Right ventricle myocardium inferior (tissue), 1 donor: ENCODE measurements at places on chromosomes 3 and 15. TPM values are rescaled to one million over a fixed set of nuclear protein-coding genes. Genes with fewer than 3 reads are reported as not detected.

Gene CPB1
- total RNA-seq = not detected

Gene CPNE4
- 41.0 TPM for total RNA-seq

Gene THRB
- total RNA-seq = 25.9 TPM

Gene ARHGEF26
- 1.9 TPM for total RNA-seq

Gene CHRFAM7A
- total RNA-seq = 2.0 TPM

Gene NOX5
- total RNA-seq = not detected

Gene ABHD10
- total RNA-seq = 51.7 TPM

Gene MRAS
- 396 TPM for total RNA-seq

Gene OXSR1
- total RNA-seq = 24.6 TPM

Gene DZIP1L
- total RNA-seq = 3.8 TPM

Gene MYH15
- 0.19 TPM for total RNA-seq

Gene MCTP2
- 1.2 TPM for total RNA-seq

DNA sequence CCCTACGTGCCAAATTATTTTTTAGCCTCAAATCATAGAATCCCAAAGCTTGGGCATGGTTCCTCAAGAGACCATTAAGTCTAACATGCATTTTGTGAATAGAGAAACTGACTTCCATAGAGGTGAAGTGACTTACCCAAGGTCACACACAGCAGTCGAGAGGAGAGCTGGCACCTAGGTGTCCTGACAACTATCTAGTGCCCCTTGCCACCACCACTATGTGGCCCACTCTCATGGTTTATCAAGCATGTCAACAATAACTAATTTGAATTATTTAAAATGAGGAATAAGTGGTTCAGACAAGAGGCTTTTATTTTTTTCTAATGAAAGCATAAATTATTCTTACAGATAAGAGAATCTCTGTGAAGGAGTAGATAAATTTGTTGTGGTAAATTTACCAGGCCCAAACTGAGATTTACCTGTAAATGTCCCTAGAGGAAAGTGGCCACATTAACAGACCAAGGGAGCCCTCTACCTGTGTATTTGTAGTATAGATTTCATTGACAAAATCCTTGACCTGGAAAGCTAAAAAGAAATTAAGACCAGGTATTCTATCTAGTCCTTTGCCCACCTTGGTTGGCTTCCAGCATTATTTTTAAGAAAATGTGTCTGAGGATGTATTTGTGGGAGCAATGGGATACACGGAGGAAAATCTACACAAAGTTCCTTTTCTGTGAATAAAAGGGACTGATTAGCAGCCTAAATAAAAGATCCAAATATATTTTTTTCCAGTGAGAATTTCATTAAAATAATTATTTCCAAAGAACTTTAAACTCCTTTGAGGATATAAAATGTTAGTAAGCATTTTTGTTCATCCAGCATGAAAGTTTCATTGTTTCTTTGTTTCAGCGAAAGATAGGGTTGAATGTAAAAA, 49.1 kb downstream of the IQCH start:
- DNase-seq = no peak

GRCh38 chr3:122952520-122952919, 75.0 kb downstream of the SEMA5B start:
- DNase-seq = no peak

DNA sequence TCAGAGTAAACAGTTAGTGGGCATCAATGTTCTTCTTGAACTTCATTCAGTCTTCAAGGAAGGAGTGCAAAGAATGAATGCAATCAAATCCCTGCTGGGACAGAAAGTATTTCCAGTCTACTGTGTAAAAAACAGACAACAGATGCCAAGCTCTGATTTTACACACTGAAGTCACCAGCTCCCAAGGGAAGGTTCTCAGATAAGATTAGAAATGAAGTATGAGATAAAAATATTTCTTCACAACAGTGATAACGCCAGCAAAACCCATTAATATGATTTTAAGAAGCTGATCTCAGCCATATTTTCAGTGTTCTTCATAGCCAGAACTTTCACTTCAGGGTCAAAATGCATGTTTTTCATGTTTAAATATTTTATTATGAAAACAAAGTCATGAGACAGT, 265.6 kb downstream of the CTNNB1 start:
- no peak for DNase-seq

- DNase-seq = no peak
These were observed 70.2 kb downstream of the IGF1R start for GRCh38 chr15:98718426-98719136.

DNA sequence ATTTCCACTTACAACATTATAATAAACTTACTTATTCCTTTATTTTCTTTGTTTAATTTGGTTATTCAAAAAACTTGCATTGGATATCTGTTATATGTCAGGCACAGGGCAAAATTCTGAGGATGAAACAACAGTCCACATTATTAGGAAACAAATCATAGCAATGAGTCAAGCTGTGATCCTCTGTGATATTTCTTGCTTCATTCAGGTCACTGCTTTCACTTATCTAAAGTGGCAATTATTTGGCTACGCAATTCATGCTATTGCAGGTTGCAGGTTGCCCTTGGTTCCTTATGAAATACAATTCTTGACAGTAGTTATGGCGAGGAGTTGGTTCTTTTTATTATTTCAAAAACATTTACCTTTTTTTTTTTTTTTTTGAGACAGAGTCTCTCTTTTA, 66.4 kb upstream of the CNTN6 start:
- no peak for DNase-seq

GRCh38 chr15:64851503-64851840, 9.8 kb downstream of the PLEKHO2 start:
- no peak for DNase-seq

DNA sequence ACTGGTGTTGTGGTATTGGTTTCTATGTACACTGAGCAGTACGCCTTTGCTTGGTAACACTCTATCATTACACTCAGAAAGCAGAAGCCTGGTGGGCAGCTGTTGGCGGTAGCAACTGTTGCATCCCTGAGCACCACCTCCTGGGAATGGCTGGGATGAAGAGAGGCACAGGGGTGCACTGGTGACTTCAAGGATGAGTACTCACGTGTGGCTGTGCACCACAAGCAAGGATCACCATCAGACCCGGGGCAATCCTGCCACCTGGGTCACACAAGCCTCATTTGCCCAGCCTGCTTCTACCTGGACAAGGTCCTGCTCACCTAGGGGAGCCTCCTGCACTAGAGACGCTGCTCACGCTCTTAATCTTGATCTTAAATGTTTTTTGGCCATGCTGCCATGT, 336.4 kb downstream of the SI start:
- DNase-seq = no peak

GRCh38 chr15:44265757-44266156, 22.8 kb upstream of the GOLM2 start:
- DNase-seq = no peak

DNA sequence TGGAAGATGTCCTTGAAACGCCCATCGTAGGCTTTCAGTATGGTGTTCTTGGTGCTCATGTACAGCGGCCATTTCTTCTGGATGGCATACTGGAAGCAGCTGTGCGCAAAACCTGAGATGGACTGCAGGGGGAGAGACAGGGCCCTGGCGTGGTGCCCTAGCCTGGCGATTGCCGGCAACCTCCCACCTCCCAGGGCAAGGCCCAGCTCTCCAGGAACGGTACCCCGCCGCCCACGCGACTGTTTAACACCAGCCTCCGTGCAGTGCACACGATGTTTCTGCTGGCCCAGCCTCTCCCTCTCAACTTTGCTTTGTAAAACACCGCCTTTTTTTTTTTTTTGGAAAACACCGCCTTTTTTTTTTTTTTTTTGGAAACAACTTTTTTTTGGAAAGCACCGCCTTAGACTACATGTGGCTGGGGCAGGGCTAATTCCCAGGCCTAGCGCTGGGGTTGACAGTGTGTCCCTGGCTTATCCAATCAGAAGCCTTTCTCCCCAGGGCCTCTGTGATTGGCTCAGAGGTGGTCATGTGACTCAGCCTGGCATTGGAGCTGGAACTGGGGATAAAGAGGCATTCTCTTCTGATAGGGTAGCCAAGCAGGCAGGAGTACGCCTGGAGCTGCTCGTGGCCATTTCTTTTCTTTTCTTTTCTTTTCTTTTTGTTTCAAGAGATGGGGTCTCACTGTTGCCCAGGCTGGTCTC, 14.7 kb downstream of the IDH2 start:
- DNase-seq = no peak

DNA sequence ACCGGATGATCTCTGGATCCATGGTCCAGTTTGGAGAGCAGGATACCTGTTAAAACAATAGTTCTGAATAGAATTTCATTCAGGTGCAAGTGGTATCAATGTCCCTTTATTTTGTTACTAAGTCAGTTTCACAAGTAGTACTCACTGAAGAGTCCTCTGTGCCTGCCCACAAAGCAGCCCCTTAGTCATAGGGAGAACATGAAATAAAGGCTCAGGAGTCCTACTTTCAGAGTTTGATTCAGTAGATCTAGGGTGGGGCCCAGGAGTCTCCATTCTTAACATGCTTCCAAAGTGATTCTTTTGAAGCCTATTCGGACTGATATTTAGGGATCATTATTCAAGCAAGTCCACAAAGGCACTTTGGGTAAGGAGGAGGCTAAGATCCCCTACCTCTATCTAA, 79.8 kb upstream of the ACKR4 start:
- no peak for DNase-seq

DNA sequence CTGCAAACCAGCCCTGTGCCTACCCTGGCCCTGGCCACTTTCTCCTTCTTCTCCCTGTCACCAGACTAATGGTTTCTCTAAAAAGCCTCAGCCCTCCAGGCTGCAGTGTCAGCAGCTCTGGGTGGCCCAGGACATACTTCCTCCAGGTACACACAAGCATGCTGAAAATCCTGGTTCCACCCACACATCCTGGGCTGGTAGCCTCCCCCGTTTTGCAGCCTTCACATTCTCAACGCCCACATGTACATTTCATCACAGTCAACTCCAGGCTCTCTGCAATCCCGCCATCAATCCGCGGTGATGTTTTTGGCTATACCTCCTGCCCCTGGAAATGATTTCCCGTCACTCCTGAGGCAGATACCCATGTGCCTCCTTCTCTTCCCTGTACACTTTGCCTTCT, 59.4 kb downstream of the MAGEF1 start:
- DNase-seq = no peak

- peak; percentile 68 for DNase-seq
These were observed 8.8 kb downstream of the ANAPC13 start for GRCh38 chr3:134477002-134477401.

DNA sequence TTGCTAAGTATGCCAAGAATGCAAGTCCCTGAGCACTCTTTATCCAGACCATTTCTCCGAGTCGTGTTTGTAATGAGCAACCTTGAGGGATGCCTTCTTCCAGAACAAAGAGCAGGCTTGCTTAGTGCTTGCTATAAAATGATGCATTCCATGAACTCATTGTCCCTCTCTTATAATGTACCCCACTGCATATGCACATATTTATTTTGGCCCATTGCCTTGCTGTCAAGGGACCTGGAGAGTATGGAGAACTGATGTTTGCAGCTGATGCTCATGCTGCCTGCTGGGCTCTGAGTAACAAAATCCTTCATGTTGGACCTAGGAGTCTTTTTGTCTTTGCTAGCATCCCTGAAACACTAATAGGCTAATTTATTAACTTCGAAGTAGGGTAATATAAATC, 97.8 kb upstream of the AADACL2 start:
- no peak for DNase-seq

DNA sequence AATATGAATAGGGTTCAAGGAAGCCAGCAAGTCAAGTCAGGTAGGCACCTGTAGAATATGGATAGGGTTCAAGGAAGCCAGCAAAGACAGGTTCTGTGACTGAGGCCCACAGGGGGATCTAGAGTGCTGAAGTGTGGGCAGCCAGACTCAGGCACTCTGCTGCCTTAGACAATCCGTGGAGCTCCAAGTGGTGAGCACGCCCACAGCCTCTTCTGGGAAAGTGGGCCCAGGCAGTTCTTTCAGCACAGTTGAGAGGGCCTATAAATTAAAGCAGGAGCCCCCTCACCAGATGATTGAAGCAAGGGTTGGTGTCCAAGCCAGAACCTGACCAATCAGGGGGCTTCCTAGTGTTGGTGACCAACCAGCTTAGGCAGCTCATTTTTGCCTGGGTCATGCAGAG, 51.0 kb downstream of the ANP32A start:
- no peak for DNase-seq

DNA sequence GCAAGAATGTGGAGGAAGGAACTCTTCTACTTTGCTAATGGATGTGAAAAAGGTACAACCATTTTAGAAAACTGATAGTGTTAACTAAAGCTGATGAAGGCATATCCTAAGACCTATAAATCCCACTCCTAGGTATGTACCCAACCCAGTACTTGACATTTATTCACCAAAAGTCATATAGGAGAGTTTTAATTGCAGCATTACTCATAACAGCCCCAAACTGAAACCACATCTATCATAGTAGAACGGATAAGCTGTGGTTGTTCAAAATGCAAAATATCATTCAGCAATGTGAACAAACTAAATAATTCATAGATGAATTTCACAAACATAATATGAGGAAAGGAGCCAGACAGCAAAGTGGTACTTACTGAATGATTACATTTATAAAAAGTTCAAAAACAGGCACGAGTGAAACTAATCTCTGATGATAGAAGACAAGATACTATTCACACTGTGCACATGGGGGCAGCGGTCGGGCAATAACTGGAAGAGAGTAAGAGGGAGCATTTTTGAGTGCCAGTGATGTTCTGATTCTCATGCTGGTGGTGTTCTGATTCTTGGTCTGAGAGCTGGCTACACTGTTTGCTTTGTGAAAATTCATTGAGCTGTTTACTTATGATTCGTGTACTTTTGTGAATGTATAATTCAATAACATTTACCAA, 34.3 kb downstream of the GOLIM4 start:
- no peak for DNase-seq

DNA sequence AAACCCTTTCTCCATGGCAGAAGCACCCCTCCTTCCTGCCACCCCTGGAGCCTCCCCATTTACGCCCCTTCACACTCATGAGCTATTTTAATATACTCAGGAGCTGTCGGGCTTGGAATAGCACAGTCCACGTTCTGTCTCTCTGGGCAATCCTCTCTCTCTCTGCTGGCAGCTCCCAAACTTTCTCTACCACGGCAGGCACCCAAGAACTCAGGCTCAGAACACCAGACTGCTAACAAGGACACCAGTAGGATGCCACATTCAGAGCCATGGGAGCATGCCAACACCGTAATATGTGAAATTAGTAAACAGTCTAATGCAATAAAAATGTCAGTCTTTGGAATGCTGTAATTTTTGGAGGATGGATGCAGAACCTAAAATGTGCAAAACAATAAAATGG, 19.3 kb downstream of the TNFAIP8L3 start:
- DNase-seq = no peak
